G401 (cell line): ENCODE measurements at places on chromosomes 16 and 17.

DNA sequence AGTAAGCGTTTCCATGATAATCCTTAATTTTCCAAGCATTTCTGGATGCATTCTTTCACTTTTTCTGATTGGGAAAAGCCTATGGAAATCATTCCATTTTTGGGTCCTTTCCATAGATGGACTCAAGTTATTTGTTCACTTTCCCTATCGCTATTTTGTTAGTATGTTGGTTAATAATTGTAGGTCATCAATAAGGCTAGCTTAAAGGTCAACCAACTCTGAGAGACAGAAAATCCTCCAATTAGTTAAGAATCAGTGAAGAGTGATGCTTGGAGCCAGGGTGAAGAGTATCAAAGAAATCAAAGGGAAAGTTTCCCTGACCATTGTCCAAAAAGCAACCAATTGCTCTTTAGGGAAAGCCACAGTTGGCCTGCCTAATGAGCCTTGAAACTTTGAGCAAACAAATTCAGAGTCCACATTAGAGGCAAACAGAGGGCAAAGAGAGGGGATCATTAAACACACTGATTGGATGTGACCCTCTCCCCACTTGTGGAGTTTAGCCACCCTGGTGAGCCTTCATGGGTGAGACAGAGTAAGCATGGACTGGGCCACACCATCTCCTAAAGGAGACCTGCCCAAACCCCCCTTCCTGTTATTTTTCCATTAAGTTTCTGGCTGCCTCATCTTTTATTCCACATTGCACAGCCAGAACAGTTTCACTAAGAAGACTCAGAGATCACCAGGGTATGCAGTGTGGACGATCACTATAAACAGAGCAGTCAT lies 133.4 kb upstream of the DYNLRB2 start:
- DNase-seq = no peak

DNA sequence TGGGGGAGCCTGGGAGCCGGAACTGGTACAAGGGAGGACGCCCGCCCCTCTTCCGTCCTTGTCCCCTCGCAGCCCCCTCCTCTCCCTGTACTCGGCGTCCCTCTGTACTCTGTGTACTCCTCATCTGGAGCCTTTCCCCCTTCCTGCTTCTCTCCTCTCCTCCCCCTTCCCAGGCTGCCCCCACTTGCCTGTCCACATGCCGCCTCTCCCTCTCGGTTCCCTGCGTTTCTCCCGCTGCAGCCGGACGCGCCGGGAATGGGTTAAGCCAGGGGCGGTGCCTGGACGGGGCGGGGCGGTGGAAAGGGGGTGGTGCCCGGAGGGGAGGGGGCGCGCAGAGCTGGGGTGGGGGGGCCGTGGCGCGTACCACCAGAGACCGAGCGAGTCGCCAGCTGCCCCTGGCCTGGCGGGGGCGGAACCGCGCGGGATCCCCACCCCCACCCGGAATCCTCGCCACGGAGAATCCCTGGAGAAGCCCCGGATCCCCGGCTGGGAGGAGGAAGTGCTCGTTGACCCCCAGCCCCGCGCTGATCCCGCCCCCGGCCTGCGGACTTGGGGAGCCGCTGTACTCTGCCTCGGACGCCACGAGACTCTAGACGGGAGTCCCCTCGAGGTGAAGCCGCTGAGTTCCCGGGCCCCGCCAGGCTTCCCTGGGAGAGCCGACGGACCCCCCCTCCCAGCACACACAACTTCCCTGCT lies 22.6 kb downstream of the GJD3 start:
- DNase-seq = no peak

GRCh38 chr16:86925067-86925791 lies 346.9 kb downstream of the FOXL1 start:
- no peak for DNase-seq

GRCh38 chr17:2851615-2852014 lies 55.4 kb downstream of the RAP1GAP2 start:
- DNase-seq = no peak

DNA sequence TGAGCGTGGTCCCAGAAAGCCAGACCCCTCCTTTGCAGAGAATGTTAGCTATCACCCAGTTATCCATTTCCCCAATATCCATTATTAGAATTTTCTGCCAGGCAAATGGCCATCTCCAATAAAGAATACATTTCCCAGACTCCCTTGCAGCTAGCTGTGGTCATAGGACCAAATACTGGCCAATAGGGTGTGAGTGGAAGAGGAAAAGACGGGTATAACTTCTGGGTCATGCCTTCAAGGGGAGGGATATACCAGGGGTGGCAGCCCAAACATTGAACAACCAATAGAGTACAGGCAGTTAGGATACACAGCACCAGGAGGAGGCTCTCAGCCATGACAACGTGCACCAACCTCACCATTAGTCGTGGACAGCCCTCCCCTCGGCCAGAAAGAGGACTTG lies 26.1 kb upstream of the FOXF1 start:
- no peak for DNase-seq

GRCh38 chr17:80005360-80006338 lies 30.0 kb downstream of the TBC1D16 start:
- peak; percentile 64 for DNase-seq

DNA sequence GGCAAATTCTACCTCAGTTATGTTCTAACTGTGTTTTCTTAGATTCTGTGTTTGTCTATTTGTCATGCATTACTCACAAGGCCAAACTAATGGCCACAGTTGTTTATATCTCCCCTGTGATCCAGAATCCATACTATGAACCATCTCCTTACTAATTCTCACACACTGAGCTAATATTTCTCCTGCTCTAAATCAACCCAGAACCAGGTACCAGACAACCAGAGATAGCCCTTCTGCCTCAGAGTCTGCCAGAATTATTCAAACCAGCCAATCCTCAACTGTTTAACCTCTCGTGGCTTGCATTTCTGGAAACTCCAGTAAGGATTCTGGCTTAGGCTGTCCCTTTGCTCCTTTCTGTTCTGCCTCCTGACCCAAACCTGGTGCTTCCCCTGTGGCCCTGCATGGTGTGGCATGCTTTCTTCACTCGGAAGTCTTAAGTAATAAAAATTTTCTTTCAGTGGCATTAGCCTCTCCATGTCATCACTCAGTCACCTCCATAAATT lies 59.4 kb downstream of the EFCAB5 start:
- DNase-seq = no peak
